Tibial nerve (tissue), 4 donors: ENCODE measurements at places on chromosomes 3 and 15. TPM values are rescaled to one million over a fixed set of nuclear protein-coding genes. Genes with fewer than 3 reads are reported as not detected.

DNA sequence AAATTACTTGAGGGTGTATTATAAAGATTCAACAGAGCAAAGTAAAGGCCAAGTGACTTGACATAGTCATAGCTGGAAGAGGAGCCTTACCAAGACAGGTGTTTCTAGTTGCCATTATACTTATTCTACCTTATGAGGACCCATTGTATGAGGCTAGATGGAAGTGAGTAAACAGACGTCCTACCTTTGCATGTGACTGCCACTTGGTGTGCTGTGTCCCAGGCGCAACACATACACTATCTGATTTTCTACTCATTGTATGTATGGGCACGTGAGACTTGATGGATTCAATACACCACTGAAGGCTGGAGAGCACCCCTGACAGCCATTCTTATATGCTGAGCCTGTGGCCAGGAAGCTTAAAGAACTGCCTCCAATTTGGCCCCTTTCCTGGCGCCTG is 40.5 kb downstream of the BOC start:
- H3K36me3 ChIP-seq: no peaks in the 10 kb centered on the region
- no peaks in the 10 kb centered on the region for H3K27me3 ChIP-seq
- H3K27ac ChIP-seq: no peak overlapping the region
- no peak for DNase-seq

Gene ROPN1
- total RNA-seq: not detected

GRCh38 chr3:105798381-105798934 is 70.4 kb downstream of the CBLB start:
- peaks cover 27% of the 10 kb centered on the region for H3K4me1 ChIP-seq
- no peaks in the 10 kb centered on the region for H3K27me3 ChIP-seq
- no peaks in the 10 kb centered on the region for H3K36me3 ChIP-seq
- H3K27ac ChIP-seq: no peak overlapping the region
- no peak for DNase-seq

- no peak for DNase-seq
- H3K27me3 ChIP-seq: no peaks in the 10 kb centered on the region
- H3K4me1 ChIP-seq: no peaks in the 10 kb centered on the region
- no peaks in the 10 kb centered on the region for H3K36me3 ChIP-seq
Observed at GRCh38 chr3:156825795-156826143, 384 bp upstream of the LEKR1 start.

DNA sequence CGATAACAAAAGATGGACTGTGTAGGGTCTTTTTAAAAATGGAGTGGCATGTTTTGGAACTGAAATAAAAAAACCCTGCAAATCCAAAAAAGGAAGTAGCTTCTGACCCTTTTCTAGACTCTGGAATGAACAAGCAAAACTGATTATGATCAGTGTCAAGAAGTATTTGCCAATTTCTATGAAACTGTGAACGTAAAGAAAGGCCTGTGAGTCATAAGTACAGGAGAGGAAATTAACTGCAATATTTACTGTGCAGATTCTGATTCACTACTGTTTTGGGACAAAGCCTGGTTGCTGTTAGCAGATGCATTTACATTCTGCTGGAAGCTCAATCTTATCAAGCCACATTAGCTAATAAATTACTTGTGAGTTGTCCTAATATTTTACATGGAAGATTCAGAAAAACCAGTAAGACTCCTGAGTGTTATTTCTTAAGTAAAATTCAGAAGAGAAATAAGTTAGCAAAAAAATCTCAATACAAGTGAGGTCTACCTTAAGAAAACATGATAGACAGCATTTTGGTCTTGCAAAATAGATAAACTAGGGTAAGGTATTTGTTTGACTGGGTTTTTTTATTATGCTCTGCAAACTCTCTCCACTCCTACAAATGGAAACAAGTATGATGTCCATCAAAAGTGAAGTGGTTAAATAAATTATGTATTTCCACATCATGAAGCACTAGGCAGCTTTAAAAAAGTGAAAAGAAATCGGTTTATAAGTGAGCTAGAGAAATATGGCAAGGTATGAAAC is 90.2 kb upstream of the LMOD3 start:
- H3K27me3 ChIP-seq: no peaks in the 10 kb centered on the region
- no peak overlapping the region for H3K4me3 ChIP-seq
- DNase-seq: no peak
- H3K27ac ChIP-seq: peak overlapping the region; percentile 11
- no peaks in the 10 kb centered on the region for H3K4me1 ChIP-seq
- no peaks in the 10 kb centered on the region for H3K36me3 ChIP-seq

Gene IQCH
- total RNA-seq: 2.9 TPM

Gene PLS1
- total RNA-seq: 0.66 TPM

DNA sequence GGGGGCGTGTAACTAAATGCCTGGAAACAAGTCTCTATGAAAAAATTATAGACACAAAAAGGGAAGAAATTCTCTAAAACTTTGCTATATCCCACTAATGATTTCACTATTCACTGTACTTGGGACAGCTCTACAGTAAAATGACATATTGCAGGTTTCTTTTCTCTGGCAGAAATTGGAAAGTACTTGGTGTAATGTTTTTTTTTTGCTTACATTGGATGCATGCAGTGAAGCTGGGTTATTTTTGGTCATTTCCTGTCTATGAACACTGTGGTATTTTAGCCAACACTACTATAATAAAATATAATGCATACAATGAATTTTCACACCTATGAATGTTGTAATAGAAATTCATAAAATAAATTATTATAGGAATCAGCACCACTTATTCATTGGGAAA is 109.7 kb downstream of the LRRC49 start:
- H3K4me1 ChIP-seq: no peaks in the 10 kb centered on the region
- H3K27me3 ChIP-seq: no peaks in the 10 kb centered on the region
- H3K27ac ChIP-seq: no peak overlapping the region
- DNase-seq: no peak
